ENCODE measurements at places on chromosomes 7 and 10. TPM values are rescaled to one million over a fixed set of nuclear protein-coding genes. Genes with fewer than 3 reads are reported as not detected.

- no peak for DNase-seq
Measured at GRCh38 chr10:92790440-92790839, 57.9 kb upstream of the EXOC6 start.

- no peak for DNase-seq
Measured at GRCh38 chr7:100803398-100804161, 23.7 kb downstream of the EPHB4 start.

DNA sequence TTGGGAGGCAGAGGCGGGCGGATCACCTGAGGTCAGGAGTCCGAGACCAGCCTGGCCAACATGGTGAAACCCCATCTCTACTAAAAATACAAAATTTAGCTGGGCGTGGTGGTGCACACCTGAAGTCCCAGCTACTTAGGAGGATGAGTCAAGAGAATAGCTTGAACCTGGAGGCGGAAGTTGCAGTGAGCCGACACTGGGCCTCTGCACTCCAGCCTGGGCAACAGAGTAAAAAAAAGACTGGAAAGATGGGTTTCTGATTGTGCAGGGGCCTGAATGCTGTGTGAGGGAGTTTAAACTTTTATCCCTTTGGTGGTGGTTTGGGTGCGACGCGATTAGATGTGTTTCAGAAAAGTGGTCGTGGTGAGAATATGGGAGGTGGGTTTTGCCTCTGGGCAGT is 1.8 kb downstream of the CHST12 start:
- no peak for DNase-seq

The HOXA7 gene
- total RNA-seq: not detected

The GSTO2 gene
- total RNA-seq: 9.9 TPM
